ENCODE measurements at places on chromosomes 12 and 14. TPM values are rescaled to one million over a fixed set of nuclear protein-coding genes. Genes with fewer than 3 reads are reported as not detected.

The RNASE7 gene
- total RNA-seq, result 0.78 TPM

The REP15 gene
- total RNA-seq, result 0.51 TPM

The SLC7A8 gene
- 29.4 TPM for total RNA-seq

The KIF26A gene
- total RNA-seq, result 6.0 TPM

The LRP1-AS gene
- total RNA-seq, result not detected

The SCN8A gene
- total RNA-seq, result 2.5 TPM

The SLC22A17 gene
- 10.5 TPM for total RNA-seq

The APOF gene
- 0.13 TPM for total RNA-seq

All from pancreas (tissue), 10 donors.